Stimulated activated CD8-positive, alpha-beta memory T cell treated with anti-CD3 and anti-CD28 coated beads, Interleukin-15, amount 100 ng/mL, for 48 hours (primary cell): ENCODE measurements at places on chromosomes 12 and 14.

- DNase-seq: no peak
Observed at GRCh38 chr14:93984987-93985410, 8.6 kb upstream of the ASB2 start.

- DNase-seq: no peak
Observed at GRCh38 chr12:132319991-132320570, 9.3 kb downstream of the GALNT9 start.

GRCh38 chr12:12946686-12947355 lies 5.1 kb downstream of the GPRC5D start:
- DNase-seq: no peak

DNA sequence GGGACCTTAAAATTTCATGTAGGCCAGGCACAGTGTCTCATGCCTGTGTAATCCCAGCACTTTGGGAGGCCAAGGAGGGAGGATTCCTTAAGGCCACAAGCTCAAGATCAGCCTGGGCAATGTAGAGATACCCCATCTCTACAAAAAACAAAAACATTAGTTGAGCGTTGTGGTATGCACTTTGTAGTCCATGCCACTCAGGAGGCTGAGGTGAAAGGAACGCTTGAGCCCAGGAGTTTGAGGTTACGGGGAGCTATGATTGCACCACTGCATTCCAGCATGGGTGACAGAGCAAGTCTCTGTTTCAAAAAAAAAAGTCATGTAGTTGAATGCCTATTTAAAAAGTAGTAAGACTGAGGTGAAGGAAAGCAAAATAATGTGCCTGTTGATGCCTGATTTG lies 83.5 kb downstream of the TTC6 start:
- no peak for DNase-seq

DNA sequence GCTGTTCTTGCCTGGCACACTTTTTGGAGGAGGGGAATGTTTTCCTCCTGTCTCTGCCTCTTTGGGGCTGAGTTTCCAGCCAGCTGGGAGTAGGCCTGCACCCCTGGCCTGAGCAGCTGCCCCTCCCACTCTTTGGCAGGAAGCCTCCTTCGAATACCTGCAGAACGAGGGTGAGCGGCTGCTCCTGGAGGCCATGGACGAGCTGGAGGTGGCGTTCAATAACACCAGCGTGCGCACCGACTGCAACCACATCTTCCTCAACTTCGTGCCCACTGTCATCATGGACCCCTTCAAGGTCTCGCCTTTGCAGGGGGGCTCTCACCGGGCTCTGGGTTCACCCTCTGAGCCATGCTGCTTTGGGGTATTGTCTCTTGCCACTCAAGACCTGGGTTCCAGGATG lies 69.4 kb downstream of the FOXN4 start:
- DNase-seq: no peak

DNA sequence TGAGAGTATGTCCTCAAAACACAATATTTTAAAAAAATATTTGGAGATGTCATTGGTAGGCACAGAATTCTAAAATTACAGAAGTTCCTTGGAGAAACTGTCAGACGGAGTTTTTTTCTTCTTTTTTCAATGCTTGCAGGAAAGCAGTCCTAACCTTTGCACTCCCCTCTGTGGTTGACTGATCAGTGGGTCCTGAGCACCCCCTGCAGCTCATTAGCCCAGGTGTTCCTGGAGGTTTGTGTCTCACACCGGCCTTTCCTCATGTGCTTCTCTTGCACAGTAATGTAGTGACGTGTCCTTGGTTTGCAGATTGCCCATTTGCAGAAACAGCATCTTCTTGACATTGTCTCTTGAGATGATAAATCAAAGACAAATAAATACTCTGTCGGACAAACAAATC lies 513.0 kb downstream of the TMEM121 start:
- peak; percentile 66 for DNase-seq

- no peak for DNase-seq
Observed at GRCh38 chr14:49196327-49196726, 389.9 kb downstream of the RPS29 start.

DNA sequence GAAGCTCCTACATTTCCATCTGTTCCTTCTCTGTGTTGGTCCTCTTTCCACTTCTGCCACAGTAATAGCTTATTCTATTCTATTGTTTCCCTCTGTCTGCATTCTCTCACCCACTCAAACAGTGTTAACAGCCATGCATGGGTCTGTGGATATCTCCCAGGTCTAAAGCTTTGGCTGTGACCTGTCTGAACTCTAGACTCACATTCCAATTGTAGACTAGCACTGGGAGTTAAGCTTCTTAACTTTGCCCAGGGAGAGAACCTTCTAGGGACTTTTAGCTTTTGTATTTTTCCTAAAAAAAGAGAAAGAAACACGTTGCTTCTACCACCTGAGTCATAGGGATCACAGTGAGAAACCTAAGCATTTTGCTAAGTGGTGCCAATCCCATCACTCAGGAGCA lies 36.7 kb downstream of the PTPRR start:
- DNase-seq: no peak

DNA sequence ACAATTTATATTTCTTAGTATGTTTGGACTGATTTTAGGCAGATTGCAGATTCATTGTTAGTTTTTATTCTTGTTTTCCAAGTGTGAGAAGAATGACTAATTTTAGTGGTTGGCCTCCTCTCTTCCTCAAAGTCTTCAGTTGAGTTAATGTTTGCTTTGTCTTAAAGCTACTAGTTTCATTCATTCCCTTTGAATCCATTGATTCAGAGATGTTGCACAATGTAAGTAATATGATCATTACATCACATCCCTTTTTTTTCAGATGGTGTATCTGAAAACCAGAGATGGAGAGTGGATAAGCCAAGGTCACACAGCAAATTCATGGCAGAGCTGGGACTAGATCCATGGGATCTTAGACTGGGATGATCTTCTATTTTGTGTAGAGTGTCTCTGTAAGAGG lies 577.5 kb downstream of the BCL11B start:
- DNase-seq: no peak
